Left hindlimb (tissue), 1 donor: ENCODE measurements at places on chromosomes 4 and X.

DNA sequence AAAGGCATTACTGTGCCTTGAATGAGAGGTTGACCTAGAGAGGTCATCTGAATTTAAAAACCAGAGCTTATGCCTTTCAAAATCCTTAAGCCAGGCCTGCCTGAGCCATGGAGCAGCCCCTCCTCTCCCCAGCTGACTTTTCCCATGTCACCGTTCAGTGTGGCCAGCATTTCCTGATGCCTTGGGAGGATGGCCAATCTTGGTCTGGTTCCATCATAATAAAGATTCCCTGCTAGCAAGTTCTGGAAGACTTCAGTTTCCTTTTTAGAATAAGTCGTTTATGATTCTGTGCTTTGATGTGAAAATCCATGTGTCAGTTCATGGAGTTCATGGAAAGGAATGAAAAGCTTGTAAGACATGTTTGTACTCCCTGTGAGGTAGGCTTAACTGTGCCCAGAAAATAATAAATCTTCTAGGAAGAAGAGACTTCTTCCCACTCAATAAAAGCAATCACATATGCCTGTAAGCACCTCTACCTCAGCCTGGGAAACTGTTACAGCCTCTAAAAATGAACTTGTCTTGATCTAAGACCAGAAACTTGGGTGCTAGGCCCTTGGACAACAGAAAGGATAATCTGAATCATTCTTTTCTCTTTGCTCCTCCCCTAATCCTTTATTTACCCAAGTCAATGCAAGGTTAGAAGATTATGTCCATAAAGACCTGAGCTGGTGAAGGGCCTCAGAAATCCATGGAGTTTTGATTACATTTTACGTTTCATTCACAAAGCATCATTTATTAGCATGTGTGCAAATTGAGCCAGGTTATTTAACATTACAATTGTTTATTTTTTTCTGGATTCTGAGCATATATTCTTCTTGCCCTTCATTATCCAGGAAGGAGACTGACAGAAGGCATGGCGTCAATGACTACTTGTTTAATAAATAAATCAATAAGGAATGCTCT, 84.0 kb upstream of the TBC1D9 start:
- DNase-seq = no peak

DNA sequence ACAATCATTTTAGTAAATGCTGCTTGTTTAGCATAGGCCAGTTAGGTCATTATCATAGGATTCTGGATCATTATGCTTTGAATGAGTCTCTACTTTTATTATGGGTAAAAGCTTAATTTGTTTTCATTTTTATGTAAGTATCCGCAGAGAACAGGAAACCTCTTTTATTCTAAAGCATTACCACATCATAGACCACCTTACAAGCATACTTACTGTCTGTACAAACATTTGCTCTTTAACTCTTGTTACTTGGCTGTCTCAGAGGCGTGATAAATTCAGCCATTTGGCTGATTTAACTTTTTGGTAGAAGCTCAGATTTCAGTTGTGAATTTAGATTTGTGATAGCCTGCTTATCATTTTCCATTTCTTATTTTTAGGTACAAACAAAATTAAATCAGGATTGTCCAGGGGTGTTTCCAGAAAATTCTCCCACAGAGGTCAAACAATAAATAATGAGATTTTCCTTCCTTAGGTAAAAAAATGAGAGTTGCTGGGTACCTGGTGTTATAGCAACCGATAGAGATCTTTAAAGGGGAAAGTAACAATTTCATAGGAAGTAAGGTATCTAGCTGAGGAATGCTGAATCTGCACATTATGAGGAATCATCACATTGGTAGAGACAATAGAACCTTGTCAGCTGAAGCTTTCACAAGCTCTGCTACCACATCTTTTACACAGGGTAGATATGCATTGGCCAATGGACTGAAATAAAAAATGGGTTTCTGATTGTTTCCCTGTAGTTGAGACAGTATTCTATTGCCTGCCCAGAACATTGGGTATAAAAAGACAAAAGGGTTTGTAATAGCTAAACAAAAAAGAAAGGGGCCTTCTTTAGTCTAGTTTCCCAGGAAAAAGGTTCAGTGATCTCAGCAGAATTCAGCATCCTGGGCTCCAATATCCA, 62.5 kb downstream of the NDNF start:
- no peak for DNase-seq

DNA sequence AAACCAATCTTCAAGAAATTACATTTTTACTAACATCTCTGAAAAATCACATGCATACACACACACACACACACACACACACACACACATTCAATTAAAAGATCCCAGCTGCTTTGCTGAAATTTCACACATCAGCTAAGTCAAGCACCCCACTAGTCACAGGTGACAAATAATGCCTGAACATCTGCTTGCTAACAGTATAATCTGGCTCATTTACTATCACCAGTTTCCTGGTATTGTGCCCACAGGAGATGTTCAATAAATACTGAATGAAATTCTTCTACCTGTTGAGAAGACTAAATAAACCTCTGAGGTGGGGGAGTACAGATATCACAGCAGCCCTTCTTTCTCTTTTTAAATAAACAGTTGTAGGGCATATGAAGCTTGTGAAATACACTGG, 994.0 kb downstream of the ARAP2 start:
- no peak for DNase-seq

DNA sequence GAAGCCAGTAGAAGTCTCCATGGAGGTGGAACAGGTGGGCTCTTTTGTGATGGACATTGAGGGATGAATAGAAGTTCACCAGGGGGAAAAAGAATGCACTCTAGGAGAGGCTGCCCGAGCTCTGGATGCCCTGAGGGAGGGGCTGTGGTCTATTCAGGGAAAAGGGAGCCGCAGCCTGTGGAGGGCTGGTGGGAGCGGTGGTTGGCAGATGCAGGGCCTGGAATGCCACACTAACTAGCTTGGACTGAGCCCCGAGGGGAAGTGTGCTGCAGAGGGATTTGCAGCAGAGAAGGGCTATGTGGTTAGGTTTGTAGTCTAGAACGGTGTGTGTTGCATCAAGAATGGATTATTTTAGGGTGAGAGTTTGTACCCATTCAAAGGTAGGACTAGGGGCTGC, 29.5 kb upstream of the PSAPL1 start:
- no peak for DNase-seq

- no peak for DNase-seq
These were observed 110.1 kb downstream of the LARP7 start for GRCh38 chr4:112747036-112747435.
